GM23248 (cell line): ENCODE measurements at places on chromosomes 3 and 15. TPM values are rescaled to one million over a fixed set of nuclear protein-coding genes. Genes with fewer than 3 reads are reported as not detected.

DNA sequence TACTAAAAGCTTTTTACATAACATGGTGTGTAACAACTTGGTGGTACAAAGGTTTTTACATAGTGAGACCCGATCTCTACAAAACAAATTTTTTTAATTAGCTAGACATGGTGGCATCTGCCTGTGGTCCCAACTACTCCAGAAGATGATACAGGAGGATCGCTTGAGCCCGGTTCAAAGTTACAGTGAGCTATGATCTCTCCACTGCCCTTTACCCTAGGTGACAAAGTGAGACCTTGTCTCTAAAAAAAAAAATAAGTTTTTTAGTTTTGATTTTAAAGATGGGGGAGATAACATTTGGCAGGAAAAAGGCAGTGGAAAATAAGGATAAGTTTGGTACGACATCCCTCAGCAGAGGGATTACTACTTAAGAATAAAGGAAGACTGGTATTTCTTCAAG is 5.9 kb downstream of the FAM162A start:
- DNase-seq, result no peak

DNA sequence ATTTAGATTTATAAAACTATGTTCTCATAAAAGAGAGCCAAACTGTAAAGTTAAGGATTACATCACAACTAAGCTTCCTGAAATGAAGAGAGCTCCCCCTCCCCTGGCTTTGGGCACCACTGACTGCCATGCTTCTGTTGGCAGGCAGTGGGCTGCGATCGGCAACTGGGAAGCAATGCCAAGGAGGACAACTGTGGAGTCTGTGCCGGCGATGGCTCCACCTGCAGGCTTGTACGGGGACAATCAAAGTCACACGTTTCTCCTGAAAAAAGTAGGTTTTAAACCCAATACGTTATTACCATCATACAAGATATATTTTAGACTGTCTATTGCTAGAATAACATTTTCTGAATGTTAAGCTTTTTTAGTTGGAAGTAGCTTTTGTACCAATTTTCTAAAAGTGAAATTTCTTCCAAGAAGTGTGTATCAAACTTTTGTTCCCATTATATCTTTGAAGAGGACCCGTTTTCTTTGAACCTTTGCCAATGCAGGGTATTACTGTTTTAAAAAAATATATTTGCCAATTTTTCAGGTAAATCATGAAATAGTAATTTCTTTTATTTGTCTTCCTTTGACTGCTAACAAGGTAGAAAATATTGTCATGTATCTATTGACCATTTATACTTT is 184.1 kb downstream of the ADAMTSL3 start:
- peak; percentile 35 for DNase-seq

- DNase-seq, result no peak
These were observed 108.1 kb upstream of the ABHD17C start for GRCh38 chr15:80587007-80587406.

- no peak for DNase-seq
These were observed 102.9 kb downstream of the SUCLG2 start for GRCh38 chr3:67551361-67552016.

- peak; percentile 55 for DNase-seq
These were observed 93.0 kb upstream of the IGSF10 start for GRCh38 chr3:151553888-151554287.

GRCh38 chr3:51970606-51971300 is 3.1 kb downstream of the ABHD14B start:
- no peak for DNase-seq

DNA sequence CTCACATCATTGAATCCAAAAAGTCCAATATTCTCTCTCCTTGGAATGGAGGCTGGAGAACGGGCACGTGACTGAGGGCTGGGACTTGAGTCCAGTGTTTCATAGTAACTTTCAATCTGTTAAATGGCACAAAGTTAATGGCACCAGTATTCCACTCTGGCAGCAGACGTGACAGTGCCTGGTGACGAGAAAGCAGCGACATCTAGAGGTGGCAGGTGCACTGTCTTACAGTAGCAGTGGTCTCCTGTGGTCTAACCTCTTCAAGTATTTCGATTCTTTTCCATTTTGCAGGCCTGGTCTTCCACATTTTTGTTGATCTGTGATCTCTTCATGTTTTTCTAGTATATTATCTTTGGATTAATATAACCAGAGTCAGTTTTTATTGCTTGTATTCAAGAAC is 107.1 kb downstream of the OXSM start:
- peak; percentile 29 for DNase-seq

DNA sequence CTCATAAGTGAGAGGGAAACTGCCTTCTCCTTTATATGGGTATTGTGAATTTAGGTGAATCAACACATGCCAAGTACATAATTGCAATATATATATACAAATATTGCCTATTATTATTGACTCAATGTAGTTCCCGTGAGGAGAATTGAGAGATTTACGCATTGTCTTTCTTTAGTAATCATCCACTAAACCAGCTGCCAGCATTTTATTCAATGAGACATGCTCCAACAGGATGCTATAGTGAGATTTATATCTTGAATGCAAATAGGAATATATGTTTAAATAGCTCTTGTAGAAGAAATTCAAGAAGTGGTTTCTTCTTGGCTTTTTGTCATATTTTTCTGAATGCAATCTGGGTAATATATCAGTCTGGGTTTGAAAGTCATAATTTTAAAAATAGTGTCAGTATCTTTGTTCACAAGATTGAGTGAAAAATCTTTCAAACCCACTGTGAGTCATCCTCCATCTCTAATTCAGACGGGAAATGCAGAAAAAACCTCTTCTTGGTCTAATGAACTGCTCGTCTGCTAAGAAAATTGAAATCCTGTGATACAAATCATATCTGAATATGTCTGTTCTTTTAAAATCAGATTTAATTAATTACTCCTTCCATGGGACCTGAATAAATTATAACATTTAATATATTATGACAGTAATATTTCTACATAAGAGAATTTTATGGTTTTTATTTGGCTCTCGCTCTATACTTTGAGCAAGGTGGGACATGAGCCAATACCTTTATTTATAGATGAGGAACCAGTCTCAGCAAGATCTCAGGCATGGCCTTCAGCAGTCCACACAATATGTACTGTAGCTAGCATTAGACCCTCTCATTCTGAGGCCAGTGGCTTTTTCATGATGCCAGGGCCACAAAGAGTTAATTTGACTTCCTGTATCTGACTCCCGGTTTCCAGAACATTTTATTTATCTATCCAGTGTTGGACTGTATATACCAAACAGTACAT is 516.0 kb downstream of the GABRG3 start:
- no peak for DNase-seq

DNA sequence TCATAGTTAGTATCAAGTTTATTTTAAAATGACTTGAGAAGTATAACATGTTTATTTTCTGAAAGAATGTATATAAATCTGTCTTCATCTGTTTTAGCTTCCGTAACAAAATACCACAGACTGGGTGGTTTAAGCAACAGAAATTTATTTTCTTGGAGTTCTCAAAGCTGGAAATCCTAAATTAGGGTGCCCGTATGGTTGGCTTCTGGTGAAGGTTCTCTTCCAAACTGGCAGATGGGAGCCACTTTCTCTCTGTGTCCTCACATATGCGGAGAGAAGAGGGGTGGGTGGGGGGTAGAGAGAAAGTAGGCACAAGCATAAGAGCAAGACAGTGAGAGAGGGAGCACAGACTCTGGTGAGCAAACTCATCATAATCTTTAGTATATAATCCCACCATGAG is 142.3 kb downstream of the ZIC1 start:
- no peak for DNase-seq

DNA sequence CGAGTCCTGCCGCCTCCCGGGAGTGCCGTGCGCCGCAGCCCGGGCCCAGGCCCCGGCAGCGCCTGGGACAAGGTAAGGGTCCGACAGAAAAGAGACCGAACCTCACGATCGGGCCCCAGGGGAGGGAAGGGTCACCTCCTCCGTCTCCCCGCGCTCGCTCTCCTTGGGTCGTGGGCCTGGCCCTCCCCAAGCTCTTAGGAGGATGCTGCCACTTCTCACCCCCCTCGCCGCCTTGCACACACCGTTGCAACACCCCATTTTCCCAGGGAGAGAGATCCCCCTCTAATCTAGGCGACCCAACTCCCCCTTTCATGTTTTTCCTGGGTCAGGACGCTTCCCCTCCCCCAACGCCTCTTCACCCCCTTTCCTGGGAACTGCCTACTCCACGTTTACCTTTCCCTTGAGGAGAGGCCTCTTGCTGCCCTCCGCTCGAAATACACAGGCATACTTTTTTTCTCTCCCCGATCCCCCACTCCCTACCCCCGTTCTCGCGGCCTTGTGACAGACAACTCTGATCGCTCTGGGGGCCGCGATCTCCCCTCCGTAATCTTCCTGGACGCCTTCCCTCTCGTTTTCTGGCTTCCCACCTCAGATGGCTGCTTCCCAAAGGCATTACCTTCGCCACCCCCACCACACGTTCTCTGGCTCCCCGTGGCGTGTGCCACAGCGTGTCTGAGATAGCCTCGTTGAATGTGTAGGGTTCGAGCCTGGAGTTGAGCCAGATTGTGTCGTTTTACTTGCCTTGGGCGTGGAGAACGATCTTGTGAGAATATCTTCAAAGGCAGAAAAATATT is 688 bp downstream of the SETD5 start:
- peak; percentile 69 for DNase-seq

GRCh38 chr3:143382816-143383215 is 263.2 kb downstream of the CHST2 start:
- DNase-seq, result no peak

DNA sequence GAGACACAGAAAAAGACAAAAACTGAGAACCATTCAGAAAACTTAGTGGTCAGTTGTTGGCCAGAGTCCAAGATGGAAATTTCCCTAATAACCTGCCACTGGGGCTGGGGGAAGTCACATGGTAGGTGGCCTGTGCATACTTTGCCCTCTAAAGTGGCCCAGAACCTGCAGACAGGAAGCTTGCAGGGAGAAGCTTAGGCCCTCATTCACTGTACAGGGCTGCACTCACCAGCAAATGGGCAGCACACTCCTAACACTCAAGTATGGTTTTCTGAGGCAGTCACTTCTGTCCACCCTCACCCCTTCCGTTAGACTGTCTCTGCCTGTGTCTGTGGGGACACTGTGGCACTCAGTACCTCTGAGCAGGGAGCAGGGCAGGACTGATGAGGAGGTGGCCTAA is 14.5 kb upstream of the RNU6-1 start:
- no peak for DNase-seq

- no peak for DNase-seq
These were observed 2.1 kb upstream of the ATP13A4 start for GRCh38 chr3:193556841-193557240.

DNA sequence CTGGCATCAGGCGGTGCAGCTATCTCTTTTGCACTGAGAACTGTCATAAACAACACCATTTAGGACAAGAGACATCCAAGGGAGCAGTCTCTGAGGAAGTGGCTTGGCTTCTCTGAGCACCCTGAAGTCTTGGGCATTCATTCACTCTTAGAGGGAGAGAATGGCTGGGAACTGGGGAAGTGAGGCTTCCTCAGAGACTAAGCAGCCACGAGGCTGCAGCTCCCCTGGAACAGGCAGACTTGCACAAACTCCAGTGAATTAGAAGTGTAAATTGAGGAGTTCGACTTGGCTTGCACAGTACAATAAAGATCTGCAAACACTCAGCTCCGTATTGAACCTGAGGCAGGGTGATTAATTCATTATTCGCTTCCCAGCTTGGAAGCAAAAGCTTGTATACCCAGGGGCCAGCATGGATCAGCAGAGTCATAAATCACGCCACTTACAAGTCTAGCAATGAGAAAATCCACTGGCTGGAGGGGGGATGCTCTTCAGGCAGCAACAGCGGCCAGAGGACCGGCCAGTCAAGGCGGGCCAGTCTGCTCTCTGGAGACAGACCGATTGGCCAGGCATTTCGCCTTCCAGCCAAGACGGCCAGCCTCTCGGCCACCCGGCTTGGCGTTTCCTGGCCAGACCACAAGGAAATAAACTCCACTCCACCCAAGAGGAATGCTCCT is 118.8 kb upstream of the ADPGK start:
- peak; percentile 83 for DNase-seq

DNA sequence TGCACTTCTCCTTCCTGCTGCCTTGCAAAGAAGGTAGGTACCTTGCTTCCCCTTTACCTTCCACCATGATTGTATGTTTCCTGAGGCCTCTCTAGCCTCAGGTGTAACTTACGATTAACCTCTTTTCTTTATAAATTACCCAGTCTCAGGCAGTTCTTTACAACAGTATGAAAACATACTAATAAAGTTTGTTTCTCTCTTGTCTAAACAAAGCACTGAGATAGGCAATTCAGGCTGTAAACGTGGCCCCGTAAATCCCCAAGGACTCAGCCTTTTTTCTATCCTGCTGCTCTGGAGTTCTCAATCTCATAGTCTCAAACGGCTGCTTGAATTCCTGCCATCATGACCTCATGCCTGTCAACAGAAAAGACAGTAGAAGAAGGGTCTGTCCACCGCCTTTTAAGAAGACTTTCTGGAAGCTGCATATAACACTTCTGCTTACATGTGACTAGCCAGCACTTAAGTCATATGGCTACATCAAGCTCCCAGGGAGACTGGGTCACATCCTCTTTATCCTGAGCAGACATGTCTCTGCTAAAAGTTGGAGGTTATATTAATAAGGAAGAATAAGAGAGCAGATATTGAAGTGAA is 257.8 kb downstream of the EBLN2 start:
- no peak for DNase-seq

GRCh38 chr3:115165701-115166100 is 18.6 kb upstream of the ZBTB20 start:
- DNase-seq, result peak; percentile 26

- DNase-seq, result no peak
These were observed 13.5 kb upstream of the DLL4 start for GRCh38 chr15:40915679-40916078.

GRCh38 chr3:32354362-32354778 is 37.3 kb upstream of the CMTM7 start:
- no peak for DNase-seq

GRCh38 chr15:69982037-69982436 is 115.7 kb downstream of the TLE3 start:
- no peak for DNase-seq

DNA sequence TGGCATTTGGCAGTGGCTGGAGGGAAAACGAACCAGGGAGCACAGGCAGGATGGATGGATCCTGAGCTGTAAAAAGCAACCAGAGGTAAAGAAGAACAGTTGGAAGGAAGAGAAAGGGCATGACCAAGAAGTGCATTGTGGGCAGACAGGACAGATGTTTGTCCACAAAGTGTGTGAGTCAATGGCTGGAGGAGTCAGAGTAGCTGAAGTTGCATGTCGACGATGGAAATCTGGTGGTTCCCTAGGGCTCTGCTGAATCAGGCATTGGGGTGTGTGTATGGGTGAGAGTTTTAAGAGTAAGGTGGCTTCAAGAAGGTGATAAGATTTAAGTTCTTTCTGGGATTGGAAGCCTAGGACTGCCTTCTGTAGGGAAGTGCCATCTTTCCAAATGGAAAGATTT is 214.0 kb upstream of the BHLHE40 start:
- peak; percentile 28 for DNase-seq

DNA sequence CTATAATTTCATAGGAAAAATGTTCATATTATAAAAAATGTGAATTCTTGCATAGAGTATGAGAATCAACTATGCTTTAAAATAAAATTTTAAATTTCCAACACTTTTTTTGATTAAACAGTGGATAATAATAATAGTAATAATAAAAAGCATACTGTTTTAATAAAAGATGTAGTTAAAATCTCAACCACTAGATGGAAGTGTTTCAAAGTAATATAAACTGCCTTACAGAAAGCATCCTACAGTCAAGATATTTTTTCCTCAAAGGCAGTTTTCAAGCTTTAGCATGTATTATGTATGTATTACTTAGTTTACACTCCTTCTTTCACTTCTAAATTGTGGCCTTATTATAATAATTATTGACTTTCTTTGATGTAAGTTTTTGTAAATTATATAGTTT is 217.5 kb downstream of the CHL1 start:
- peak; percentile 36 for DNase-seq

The TGM4 gene
- total RNA-seq, result not detected in 2 replicates

The ARPIN gene
- total RNA-seq, result 8.7 and 9.0 TPM in 2 replicates

The PATL2 gene
- total RNA-seq, result not detected in 2 replicates

The ACAN gene
- not detected in 2 replicates for total RNA-seq

The CYP8B1 gene
- total RNA-seq, result not detected in 2 replicates

The GHRL gene
- not detected in 2 replicates for total RNA-seq

The GOLGA6L4 gene
- 0.43 and 1.3 TPM in 2 replicates for total RNA-seq
